ENCODE measurements at places on chromosomes 3 and 15.

DNA sequence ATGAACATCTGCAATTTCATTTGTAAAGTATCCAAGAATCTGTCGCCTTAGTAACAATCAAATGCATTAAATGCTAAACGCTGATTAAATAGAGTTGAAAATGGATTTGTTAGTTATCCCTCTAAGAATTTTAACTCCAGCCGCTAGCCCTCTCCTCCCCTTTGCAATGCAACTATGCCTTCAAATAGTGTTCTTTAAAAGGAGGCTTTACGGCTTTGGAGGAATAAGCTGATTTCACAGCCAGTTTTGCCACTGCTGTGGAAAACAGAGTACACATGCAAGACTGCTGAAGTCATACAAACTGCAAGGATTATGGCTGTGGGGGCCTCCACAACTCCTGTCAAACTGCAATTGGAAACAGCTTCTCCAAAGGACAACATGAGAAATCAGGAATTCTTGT is 89.2 kb downstream of the CERS3 start:
- no peak for DNase-seq

- no peak for DNase-seq
These were observed 328.4 kb upstream of the NECTIN3 start for GRCh38 chr3:110743202-110743601.

DNA sequence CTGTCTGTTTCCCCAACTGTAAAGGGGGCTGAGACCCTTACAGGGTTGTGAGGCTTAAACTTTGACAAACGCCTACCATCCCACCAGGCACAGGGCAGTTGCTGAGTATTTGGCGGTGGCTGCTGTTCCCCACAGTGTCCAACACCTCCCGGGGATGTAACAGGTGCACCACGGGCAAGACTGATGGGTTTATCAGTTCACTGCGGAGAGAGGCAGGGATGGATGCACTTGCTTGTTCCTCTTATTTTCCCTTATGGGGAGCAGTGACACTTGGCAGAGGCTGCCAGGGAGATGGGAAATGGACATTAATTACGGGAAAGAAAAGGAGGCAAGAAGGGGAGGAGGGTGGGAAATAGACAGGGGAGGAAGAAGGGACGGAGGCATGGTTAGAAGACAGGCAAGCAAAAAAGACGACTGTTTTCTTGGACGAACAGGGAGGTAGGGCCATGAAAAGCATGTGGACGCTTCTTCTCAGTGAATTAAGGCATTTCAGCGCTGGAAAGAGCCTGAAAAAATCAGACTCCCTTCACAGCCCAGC is 16.6 kb upstream of the ADIPOQ start:
- no peak for DNase-seq

GRCh38 chr3:48086705-48087104 is 70.5 kb upstream of the MAP4 start:
- DNase-seq = no peak

All from stimulated activated CD8-positive, alpha-beta memory T cell treated with anti-CD3 and anti-CD28 coated beads, Interleukin-4, amount 100 ng/mL, for 48 hours (primary cell).